ENCODE measurements at places on chromosomes 1 and 21.

- DNase-seq, result no peak
Measured at GRCh38 chr1:242886137-242886536, 361.6 kb upstream of the PLD5 start.

DNA sequence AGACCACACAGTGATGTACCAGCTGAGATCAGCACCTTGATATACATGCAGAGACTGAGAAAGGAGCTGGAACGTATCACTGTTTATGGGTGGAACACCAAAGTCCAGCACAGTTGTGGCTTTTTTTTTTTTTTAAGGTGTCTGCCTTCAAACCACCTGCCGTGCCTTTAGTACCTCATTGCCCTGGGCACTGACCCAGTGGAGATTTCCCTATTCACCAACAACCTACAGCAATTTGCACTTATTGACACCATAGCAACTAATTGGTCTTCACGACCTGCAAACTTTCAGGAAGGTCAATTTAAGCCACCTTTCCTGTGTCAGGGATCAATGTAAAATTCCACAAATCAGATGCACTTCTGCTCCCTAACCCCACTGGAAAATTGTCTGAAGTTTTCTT, 181.6 kb upstream of the ADGRL2 start:
- no peak for DNase-seq

DNA sequence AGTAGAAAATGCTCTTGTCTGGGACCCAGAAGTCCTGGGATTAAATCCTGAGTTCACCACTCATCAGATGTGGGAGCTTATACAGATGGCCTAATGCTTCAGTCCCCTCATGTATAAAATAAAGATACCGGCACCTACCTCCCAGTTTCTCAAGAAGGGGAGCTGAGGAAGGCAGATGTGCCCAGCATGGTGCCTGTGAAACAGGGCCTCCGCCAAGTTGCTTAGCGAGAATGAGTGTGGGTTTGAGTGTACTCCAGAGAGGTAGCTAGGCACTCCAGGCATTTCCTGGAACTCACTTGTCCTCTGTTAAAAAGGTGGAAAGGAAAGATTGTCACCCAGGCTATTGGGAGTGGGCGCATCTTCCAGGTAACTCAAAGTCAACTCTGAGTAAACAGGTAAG, 37.8 kb downstream of the IER5 start:
- no peak for DNase-seq

- DNase-seq, result no peak
Measured at GRCh38 chr1:83055391-83056170, 943.4 kb downstream of the TTLL7 start.

- no peak for DNase-seq
Measured at GRCh38 chr1:21894034-21894881, 42.9 kb downstream of the HSPG2 start.
